Sigmoid colon (tissue), 7 donors: ENCODE measurements at places on chromosomes 7 and 10. TPM values are rescaled to one million over a fixed set of nuclear protein-coding genes. Genes with fewer than 3 reads are reported as not detected.

The HABP2 gene
- not detected for total RNA-seq

The STOX1 gene
- total RNA-seq, result 0.41 TPM

The RASSF4 gene
- 23.2 TPM for total RNA-seq

The POU6F2 gene
- not detected for total RNA-seq

The MASTL gene
- total RNA-seq, result 4.7 TPM

The SPDYE6 gene
- not detected for total RNA-seq

The TMEM26 gene
- total RNA-seq, result 0.36 TPM

The CACNB2 gene
- total RNA-seq, result 56.9 TPM

The ANKRD22 gene
- total RNA-seq, result not detected

The PRSS58 gene
- total RNA-seq, result not detected

The MNX1 gene
- not detected for total RNA-seq

The CPXM2 gene
- 117 TPM for total RNA-seq

The C10orf53 gene
- not detected for total RNA-seq

The DCLRE1A gene
- total RNA-seq, result 7.5 TPM

The PALD1 gene
- total RNA-seq, result 33.8 TPM

The LIPM gene
- not detected for total RNA-seq

The CFAP46 gene
- not detected for total RNA-seq

GRCh38 chr7:31919678-31920369, 150.4 kb downstream of the PDE1C start:
- no peak for DNase-seq

- DNase-seq, result peak; percentile 91
These were observed 123.9 kb downstream of the CACNA2D1 start for GRCh38 chr7:82319674-82320118.

- DNase-seq, result no peak
These were observed 182.8 kb downstream of the PKD1L1 start for GRCh38 chr7:47765373-47765979.

- no peak for DNase-seq
These were observed 285.6 kb downstream of the ADK start for GRCh38 chr10:74436523-74437170.

DNA sequence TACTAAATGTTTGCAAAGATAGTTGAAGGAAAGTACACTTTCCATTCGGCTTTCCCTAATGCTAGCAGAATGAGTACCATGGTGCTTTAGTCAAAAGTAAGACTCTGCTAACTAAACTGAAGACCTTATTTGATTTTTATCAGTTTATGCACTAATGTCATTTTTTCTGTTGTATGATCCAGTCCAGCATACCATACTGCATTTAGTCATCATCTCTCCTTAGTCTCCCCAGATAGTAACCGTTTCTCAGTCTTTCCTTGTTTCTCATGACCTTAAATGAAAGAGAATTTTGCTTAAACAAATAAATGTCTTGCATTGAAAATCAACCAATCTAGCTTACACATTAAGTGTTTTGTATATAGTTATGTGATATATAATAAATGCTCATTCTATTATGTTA, 529.5 kb upstream of the SEMA3D start:
- no peak for DNase-seq

DNA sequence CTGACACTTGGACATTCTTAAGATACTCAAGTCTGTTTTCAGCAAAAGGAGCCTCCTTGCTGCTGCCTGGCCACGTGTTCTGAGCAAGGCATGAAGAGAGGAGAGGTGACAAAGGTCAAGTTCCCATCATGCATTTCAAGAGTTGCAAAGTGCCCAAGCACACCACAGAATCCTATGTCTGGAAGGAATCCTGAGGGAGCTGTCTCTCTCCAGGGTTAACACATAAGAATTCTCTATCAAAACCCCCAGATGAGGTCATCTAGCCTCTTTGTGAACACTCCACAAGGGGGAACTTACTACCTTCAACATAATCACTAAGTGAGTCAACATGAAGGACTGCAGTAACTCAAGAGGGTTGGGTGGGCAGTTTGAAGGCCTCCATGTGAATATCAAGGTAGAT, 155.5 kb downstream of the RNF216 start:
- no peak for DNase-seq

GRCh38 chr7:106089647-106090046, 22.5 kb downstream of the SYPL1 start:
- no peak for DNase-seq

DNA sequence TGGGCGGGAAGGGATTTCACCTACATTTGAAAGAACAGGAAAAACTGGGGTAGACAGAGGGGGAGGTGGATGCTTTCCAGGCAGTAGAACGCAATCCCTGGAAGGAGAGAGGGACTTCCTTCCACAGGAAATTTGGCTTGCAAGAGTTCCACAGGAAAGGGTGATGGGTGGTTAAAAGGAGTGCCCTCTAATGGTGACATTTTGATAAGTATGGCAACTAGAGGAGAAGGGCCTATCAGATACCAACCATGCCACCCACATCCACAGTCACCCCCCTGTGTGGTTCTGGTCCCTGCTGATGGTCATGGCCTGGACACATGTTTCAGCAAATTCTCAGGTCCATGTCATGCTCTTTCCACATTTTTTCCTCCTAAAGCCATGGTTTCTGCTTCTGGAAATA, 27.1 kb upstream of the COL13A1 start:
- peak; percentile 0 for DNase-seq

DNA sequence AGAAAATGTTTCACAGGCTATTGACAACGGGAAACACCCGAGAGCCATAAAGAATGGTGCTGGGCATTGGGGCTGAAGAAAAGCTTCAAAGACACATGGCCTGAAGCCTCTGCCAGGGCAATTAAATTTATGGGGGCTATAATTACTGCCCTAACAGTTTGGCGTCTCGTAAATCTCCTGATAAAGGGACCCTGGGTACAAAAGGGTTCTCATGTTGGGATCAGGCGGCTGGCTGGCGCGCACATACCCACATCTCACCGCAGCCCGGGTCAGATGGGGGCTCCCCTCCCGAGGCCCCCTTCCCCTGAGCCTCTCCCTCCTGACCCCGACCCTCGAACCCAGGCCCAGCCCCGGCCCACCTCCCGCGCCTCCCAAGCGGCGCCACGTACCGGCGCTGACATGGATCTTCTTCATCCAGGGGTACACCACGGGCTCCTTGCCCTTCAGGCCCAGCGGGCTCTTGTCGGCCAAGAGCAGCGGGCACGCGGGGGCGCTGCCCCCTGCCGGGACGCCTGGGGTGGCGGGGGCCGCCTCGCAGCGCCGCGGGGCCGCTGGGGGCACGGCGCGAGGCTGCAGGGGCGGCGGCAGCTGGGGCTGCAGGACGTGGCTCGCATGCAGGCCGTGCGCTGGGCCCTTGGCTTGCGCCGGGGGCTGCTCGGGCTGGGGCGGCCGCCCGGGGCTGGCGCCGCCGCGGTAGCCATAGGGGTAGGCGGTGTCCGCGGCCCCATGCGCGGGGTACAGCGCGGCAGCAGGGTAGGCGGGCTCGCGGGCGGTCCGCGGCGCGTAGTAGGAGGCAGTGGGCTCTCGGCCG, 623 bp downstream of the HOXA4 start:
- peak; percentile 68 for DNase-seq

DNA sequence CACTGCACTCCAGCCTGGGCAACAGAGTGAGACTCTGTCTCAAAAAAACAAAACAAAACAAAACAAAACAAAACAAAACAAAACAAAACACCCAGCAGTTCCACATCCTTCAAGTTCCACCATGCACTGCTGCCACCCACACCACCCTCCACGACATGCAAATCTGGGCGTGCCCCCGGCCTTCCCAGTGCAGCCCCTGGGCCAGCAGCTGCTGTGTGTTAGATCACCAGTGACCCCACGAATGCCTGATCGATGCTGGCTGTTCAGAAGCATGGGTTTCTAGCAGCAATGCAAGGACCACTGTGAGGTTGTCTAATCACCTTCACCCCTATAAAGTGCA, 36.3 kb downstream of the ELFN1 start:
- no peak for DNase-seq

DNA sequence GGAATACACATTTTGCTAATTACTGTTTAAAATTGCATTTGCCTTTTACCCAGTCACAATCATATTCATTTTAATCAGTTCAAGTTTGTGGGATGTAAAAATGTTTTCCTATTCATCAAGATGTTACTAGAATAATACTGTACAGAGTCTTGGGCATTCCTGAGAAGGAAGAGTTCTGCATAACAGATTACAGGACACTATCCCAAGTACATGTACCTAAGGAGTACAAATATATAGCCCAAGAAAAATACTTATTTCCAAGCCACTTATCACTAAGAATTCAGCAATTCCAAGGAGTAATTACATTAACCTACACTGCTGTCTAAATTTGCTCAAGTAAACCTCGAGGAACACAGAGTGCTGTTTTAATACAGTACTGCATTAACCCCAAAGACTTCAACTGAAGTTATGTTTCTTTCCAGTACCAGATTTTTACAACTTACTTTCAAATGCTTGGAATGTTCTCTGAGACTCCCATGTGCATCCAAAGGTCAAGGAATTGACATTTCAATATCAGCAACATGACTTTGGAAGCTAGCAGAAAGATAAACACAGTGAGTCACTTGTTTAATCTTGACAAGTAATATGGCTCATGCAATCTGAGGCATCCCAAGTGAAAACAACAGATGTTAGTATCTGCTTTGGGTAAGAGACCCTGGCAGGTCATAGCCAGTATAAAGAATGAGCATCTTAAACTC, 125.4 kb upstream of the BET1 start:
- DNase-seq, result no peak

DNA sequence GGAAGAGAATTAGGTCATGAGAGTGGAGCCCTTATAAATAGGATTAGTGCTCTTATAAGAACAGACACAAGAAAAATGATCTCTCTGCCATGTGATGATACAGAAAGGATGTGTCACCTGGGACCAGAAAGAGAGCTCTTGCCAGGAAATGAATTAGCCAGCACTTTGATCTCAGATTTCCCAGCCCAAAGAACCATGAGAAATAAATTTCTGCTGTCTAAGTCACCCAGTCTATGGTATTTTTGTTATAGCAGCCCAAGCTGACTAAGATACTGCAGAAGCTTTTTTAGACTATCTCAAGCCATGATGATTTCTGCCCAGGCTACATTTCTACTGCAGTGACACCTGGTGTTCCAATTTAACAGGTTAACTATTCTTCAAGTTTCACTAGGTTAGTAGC, 84.8 kb downstream of the RSU1 start:
- DNase-seq, result no peak

DNA sequence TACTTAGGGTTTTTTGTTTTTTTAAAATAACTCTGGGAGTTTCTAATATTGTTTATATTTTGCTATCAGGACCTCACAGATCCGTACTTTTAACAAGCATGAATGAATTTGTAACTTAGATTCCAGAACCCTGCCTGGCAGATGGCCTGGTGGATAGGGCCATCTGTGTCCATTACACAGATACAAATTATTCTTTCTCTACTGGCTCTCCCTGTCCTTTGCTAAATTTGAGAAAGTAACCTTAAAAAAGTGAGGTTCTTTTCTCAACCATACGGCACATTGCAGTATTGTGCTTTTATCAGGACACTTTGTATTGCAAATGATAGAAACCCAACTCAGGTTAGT, 26.6 kb downstream of the LCOR start:
- no peak for DNase-seq

GRCh38 chr10:4281190-4281825, 496.3 kb upstream of the KLF6 start:
- DNase-seq, result no peak

GRCh38 chr7:51158211-51158610, 158.4 kb downstream of the COBL start:
- no peak for DNase-seq

- no peak for DNase-seq
These were observed 109.4 kb downstream of the TMEM26 start for GRCh38 chr10:61343796-61344195.

DNA sequence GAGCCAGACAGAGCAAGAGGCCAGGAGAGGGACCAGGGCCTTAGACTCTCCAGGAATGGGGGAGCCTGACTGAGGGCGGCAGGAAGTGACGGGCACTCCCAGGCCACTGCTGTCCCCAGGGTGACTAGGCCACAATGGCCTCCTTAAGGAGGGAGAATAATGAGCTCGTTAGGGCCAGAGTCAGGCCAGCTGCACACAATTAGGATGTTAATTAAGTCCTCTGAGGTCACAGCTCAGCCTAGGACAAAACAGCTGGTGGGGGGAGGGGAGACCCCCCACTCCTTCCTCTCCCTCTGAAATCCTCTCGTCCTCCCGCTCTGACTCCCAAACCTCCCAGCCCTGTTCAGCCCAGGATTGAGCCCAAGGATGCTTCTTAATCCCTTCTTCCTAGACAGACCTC, 143.0 kb downstream of the NEURL1 start:
- DNase-seq, result no peak

- no peak for DNase-seq
These were observed 76.5 kb downstream of the BMPER start for GRCh38 chr7:33981671-33982424.

DNA sequence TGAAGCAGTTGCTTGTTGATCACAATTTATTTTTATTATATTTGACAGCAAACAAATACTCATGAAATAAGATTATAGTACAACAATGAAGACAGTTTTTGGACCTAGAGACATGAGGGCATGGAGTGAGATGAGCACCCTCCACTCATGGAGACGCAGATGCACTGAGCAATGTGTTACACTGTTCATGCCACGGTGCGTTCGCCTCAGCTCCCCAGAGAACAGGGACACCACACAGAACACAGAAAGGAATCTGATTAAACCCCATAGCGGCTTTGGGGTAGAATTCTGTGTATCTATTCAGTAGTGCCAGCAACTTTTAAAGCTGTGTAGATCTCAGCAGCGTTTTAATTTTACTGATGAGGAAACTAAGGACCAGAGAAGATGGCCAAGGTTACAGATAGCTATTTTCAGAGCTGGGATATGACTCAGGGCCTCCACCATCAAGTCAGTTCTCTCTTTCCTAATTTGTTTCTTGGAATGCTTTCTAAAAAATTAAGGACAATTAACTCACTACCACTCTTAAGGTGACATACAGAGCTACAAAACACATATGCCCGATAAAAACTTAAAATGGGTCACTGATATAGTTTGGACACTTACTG, 33.6 kb downstream of the FAM25A start:
- no peak for DNase-seq

GRCh38 chr10:29535012-29535777, 99.6 kb downstream of the SVIL start:
- DNase-seq, result peak; percentile 81

DNA sequence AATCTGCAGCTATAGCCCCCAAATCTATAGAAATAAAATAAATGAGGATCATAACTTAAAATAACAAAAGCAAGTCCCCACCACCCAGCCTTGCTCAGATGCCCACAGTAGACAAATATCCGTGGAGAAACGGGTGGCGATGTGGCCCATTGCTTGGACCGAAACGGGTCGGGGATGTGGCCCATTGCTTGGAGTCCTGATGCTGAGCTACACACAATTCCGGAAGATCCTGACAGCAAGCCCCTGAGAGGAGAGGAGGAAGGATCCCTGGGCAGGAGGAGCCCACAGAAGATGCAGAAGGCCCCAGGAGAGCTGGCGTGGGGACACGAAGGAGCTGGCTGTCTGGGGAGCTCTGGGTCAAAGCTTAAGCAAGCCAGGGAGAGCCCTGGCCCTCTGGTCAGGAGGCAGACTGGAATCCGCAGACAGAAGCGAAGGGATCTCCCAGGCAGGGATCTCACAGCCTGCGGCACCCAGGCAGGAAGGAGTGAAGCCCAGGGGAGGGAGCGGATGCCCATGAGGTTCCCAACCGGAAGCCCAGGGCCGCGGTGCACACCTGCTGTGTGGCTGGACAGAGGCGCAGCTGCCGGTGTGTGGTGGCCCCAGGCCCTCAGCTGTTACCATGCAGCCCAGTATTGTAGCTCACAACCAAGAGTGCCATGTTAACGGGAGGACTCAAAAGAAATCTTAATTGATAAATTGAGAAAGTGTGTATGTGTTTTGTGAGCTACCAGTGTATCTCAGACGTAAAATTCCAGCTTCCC, 138.8 kb downstream of the ADARB2 start:
- no peak for DNase-seq
